Fibroblast of skin of left biceps (primary cell): ENCODE measurements at places on chromosomes 7 and 10.

GRCh38 chr10:119251315-119251708 is 43.9 kb downstream of the GRK5 start:
- DNase-seq, result peak; percentile 47

GRCh38 chr10:125193306-125193877 is 33.0 kb upstream of the CTBP2 start:
- DNase-seq, result no peak

- DNase-seq, result no peak
Measured at GRCh38 chr10:96675846-96676245, 44.5 kb downstream of the PIK3AP1 start.

- no peak for DNase-seq
Measured at GRCh38 chr10:17431871-17432311, 22.5 kb downstream of the ST8SIA6 start.

- DNase-seq, result no peak
Measured at GRCh38 chr7:14287398-14287797, 297.9 kb upstream of the ETV1 start.
